ENCODE measurements at places on chromosomes 6 and 20.

DNA sequence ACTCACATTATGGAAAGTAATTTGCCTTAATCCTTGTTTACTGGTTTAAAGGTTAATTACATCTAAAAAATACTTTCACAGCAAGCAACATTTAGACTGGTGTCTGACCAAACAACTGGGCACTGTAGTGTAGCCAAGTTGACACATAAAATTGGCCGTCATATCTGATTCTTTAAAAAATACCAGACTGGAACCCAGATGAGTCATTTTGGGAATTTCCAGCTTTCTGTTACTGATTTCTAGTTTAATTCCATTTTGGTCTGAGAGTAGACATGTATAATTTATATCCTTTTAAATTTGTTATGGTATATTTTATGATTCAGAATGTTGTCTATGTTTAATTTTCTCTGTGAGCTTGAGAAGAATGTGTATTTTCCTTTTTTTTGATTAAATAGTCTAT lies 44.1 kb downstream of the SCP2D1 start:
- no peak for DNase-seq

DNA sequence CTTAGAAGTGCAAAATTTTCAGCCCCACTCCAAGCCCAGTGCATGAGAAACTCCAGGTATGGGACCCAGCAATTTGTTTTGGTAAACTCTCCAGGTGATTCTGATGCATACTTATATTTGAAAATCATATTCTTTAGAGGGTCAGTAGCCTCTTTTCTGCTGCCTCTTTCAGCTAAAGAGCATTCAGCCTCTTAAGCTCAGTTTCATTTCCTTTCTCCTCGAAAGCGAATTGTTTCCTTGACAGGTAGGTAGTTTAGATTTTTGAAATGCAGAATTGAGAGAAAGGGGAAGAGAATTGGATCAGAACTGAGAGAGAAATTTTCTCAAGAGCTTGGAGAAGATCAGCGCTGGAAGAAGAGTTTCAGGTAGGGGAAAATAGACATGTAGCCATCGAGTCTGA lies 995.8 kb upstream of the FLRT3 start:
- no peak for DNase-seq

DNA sequence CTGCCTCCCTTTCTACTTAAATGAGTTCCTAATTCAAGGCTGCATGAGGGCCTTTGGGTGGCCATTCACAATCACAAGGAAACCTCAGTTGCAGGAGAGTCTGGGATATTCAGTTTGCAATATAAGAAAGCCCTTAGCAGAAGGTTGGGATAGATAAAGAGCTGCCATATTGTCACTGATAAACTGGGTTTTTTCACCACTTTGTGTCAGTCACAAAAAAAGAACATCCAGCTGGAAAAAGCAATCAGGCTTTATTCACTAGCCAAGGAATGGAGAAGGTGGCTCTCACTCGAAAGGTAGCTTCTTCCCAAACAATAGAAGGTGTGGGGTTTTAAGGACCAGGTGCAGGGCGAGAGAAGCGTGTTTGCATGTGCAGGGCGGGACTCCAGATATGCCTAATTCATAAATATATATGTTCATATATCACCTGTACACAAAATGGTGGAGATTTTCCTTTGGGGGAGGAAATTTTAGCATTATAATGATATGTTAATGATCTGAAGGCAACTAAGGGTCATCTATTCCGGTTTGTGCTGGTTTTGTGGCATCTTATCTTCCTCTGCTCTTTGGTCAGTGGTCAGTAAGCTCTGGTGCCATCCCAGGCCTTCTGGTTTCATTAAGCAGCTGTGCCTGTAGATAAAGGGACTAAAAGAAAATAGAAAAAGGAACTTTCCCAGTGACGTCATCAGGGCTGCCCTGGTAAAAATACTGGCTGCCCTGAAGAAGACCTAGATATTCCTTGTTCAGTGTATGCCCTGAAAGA lies 97.1 kb upstream of the IYD start:
- no peak for DNase-seq

GRCh38 chr20:53085720-53086119 lies 113.6 kb downstream of the TSHZ2 start:
- DNase-seq: no peak

DNA sequence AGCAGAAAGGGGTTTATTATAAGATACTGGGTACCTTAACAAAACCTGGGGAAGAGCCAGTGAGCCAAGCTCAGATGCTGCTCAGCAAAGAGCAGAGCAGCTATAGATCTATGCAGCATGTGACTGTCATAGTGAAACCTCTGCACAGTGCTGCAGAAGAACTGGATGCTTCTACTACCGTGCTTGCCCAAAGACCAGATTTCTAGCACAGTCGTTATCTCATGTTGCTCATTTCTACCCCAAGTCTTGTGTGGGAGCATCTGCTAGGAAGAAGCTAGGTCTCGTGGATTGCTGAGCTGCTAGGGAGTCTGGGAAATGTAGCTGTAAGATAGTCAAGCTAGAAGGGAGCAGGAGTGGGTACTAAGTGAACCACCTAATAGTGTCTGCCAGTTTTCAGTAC lies 31.7 kb upstream of the GNRH2 start:
- no peak for DNase-seq

DNA sequence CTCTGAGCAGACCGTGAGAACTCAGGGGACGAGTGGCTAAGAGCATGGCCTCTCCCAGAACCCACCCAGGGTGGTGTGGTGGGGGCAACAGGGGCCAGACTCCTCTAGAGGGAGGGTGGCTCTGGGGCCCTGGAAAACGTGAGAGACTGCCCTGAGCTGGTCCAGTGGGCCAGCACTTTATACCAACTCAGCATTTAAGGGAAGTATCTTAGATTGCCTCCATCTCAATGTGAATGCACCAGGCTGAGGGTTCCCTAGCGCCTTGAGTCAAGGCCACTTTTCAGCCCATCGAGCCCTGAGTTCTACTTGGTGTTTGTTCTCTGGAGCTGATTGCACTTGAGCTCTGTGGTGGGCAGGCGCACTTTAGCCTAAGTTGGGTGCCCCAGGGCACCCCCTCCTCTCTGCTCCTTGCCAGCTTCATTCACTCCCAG lies 42.0 kb upstream of the IRF4 start:
- no peak for DNase-seq

GRCh38 chr6:46733341-46733801 lies 1.8 kb downstream of the PLA2G7 start:
- no peak for DNase-seq

DNA sequence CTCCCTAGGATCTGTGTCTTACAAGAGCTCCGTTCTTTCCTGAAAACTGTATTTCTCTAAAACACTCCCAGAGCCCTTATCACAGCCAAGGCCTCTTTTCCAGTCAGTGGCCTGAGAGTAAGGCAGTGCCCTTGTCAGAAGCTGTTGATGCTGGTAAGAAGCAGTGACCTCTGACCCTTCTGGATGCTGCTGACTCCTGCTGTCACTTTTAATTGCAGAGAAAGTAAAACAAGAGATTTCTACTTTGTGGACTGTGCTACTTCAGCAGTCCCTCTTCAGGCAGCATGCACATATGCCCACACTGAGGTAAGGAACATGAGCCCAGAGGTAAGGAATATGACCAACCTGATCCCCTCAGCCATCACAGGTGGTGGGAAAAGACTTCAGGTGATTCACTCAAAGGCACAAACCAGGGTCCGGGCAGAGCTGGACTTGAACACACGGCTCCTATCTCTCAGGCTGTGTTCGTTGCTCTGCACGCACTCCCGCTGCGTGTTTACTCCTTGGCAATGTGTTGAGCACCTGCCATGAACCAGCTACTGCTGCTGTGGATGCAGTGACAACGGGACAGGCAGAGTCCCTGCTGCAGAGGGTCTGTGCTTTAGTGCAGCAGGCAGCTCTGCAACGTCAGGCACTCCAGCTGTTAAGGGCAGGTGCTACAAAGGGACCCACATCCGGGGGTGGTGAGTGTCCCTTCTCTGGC lies 201.9 kb upstream of the CST7 start:
- no peak for DNase-seq
